Cardiac ventricle fibroblast (primary cell): ENCODE measurements at places on chromosomes 13 and 19. TPM values are rescaled to one million over a fixed set of nuclear protein-coding genes. Genes with fewer than 3 reads are reported as not detected.

NKG7 gene
- total RNA-seq, result not detected in 2 replicates

DPY19L3 gene
- total RNA-seq, result 35.9 and 39.4 TPM in 2 replicates

ZNF540 gene
- total RNA-seq, result 1.1 and 4.2 TPM in 2 replicates

TGFBR3L gene
- 0.15 TPM in 1 of 2 replicates, not detected in the other for total RNA-seq

SIGLECL1 gene
- total RNA-seq, result not detected in 2 replicates

KLK10 gene
- total RNA-seq, result 1.8 TPM in 1 of 2 replicates, not detected in the other

CRX gene
- not detected in 2 replicates for total RNA-seq

MAMSTR gene
- 0.62 and 2.3 TPM in 2 replicates for total RNA-seq

PLIN4 gene
- 11.9 and 12.7 TPM in 2 replicates for total RNA-seq

RFPL4A gene
- total RNA-seq, result not detected in 2 replicates

KLC3 gene
- not detected in 2 replicates for total RNA-seq

CRTC1 gene
- total RNA-seq, result 4.0 and 5.9 TPM in 2 replicates

FAAP24 gene
- total RNA-seq, result 2.3 and 2.8 TPM in 2 replicates

FCHO1 gene
- 0.50 and 0.68 TPM in 2 replicates for total RNA-seq

ARHGEF18 gene
- 23.0 and 33.2 TPM in 2 replicates for total RNA-seq

MBD3L5 gene
- total RNA-seq, result not detected in 2 replicates

SHANK1 gene
- total RNA-seq, result 1.1 and 4.7 TPM in 2 replicates

ADM5 gene
- not detected in 2 replicates for total RNA-seq

TEX26 gene
- not detected in 2 replicates for total RNA-seq

PRTN3 gene
- not detected in 2 replicates for total RNA-seq

OR2Z1 gene
- total RNA-seq, result not detected in 2 replicates

PLIN3 gene
- 107 and 126 TPM in 2 replicates for total RNA-seq

FGF14 gene
- 0.05 and 0.06 TPM in 2 replicates for total RNA-seq

SLC10A2 gene
- total RNA-seq, result not detected in 2 replicates

HCN2 gene
- 2.5 and 2.7 TPM in 2 replicates for total RNA-seq

SPIB gene
- not detected in 2 replicates for total RNA-seq

DLL3 gene
- 0.50 and 0.68 TPM in 2 replicates for total RNA-seq

TINCR gene
- total RNA-seq, result not detected in 2 replicates

ZSCAN1 gene
- not detected in 2 replicates for total RNA-seq

ZNF577 gene
- total RNA-seq, result 9.6 and 25.3 TPM in 2 replicates

PGLYRP1 gene
- total RNA-seq, result not detected in 2 replicates

SIAH3 gene
- total RNA-seq, result not detected in 2 replicates

GIPC1 gene
- total RNA-seq, result 50.0 and 51.2 TPM in 2 replicates

ZNF614 gene
- total RNA-seq, result 7.2 and 8.1 TPM in 2 replicates

MYO1F gene
- 0.29 and 0.31 TPM in 2 replicates for total RNA-seq

ZNF850 gene
- 1.4 and 2.0 TPM in 2 replicates for total RNA-seq

IZUMO2 gene
- not detected in 2 replicates for total RNA-seq

KLK4 gene
- not detected in 2 replicates for total RNA-seq
